ENCODE measurements at places on chromosomes 2 and 18. TPM values are rescaled to one million over a fixed set of nuclear protein-coding genes. Genes with fewer than 3 reads are reported as not detected.

GRCh38 chr2:113857464-113857863, 32.4 kb upstream of the ACTR3 start:
- no peaks in the 10 kb centered on the region for H3K36me3 ChIP-seq
- no peak overlapping the region for H3K27ac ChIP-seq
- DNase-seq, result no peak
- no peaks in the 10 kb centered on the region for H3K27me3 ChIP-seq
- H3K4me3 ChIP-seq, result no peak overlapping the region
- peaks cover 8% of the 10 kb centered on the region for H3K4me1 ChIP-seq

Gene LIPG
- 0.28 TPM for total RNA-seq

Gene EVA1A
- total RNA-seq, result not detected

Gene VPS4B
- total RNA-seq, result 41.2 TPM

DNA sequence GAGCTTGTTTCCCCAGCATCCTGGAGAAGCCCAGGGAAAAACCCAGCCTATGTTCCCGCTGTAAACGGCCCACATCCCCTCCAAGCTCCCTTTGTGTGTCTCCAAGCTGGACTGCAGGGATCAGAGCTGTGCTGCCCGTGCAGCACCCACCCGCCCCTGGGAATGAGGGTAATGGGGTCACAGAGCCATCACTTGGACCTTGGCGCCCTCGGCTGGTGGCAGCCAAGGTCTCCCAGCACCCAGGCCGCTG, 670 bp upstream of the INPP5D start:
- peak overlapping the region; percentile 17 for H3K27ac ChIP-seq
- H3K27me3 ChIP-seq, result no peaks in the 10 kb centered on the region
- H3K36me3 ChIP-seq, result no peaks in the 10 kb centered on the region
- H3K4me3 ChIP-seq, result no peak overlapping the region

Gene MARCO
- total RNA-seq, result 38.5 TPM

GRCh38 chr2:128599700-128600099, 281.0 kb upstream of the HS6ST1 start:
- peaks cover 7% of the 10 kb centered on the region for H3K4me1 ChIP-seq
- no peaks in the 10 kb centered on the region for H3K27me3 ChIP-seq
- DNase-seq, result no peak
- H3K4me3 ChIP-seq, result no peak overlapping the region

Gene CPO
- 0.24 TPM for total RNA-seq

GRCh38 chr2:212028798-212029394, 509.7 kb downstream of the ERBB4 start:
- no peaks in the 10 kb centered on the region for H3K27me3 ChIP-seq
- no peak overlapping the region for H3K27ac ChIP-seq
- H3K4me1 ChIP-seq, result no peaks in the 10 kb centered on the region
- DNase-seq, result no peak

Gene IL36B
- not detected for total RNA-seq

DNA sequence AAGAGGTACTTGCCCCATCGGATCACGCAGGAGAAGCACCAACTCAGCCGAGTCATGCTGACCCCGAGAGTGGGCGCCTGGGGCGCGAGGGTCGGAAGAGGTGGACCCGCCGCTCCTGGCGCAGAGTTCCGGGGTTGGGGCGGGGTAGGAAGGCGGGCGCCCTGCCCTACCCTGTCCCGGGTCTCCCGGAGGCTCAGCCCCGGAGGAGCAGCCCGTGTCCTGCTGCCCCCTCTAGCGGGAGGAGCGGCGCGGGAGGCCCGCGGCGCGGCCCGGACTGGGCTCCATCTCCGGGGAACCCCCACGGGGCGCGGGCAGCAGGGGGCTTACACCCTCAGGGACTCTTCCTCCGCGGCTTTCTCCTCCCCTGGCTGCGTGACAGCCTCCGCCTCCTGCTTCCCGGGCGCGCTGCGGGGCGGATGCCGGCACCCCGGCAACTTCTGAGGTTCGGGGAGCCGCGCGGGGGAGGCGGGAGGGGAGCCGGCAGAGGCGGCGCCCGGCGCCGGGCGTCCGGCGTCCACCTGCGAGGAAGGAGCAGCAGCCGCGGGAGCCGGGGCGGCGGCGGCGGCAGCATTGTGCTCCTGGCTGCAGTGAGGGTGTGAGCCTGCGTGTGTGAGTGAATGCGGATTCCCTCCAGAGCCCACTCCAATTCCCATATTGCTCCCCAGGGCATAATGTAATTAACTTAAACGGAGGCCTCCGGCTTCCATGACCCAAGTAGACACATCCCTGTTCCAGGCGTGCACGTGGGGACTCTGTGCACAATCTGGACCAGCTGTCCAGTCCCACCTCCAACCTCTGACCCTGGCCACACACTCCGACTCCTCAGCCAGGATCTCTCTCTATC, 7.6 kb upstream of the TNS1 start:
- no peak overlapping the region for H3K27ac ChIP-seq
- DNase-seq, result no peak
- H3K4me1 ChIP-seq, result peaks cover 38% of the 10 kb centered on the region
- H3K4me3 ChIP-seq, result peak overlapping the region; percentile 33
- no peaks in the 10 kb centered on the region for H3K27me3 ChIP-seq

Gene TRPM8
- not detected for total RNA-seq

All from adrenal gland (tissue), 19 donors.